T-helper 9 cell (primary cell): ENCODE measurements at places on chromosomes 13 and 19.

DNA sequence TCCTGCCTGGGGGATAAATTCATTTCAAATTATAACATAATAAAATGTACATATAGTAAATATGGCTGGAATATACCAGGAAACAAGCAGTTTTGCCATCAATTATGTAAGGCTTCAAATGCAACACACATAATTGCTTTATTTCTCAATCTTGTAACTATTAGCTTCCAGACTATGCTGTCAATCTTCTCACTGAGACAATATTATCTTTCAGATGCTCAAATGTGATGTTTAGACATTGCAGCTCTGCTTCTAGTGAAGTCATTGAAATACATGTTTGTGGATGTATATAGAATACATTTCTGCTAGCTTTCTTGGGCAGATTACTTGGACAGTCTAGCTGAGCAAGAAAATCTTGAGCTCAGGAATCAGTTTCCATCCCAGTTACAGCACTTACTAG is 454.4 kb downstream of the TDRD3 start:
- no peak for DNase-seq

GRCh38 chr13:104686484-104686883 is 1620.3 kb upstream of the SLC10A2 start:
- DNase-seq: no peak

DNA sequence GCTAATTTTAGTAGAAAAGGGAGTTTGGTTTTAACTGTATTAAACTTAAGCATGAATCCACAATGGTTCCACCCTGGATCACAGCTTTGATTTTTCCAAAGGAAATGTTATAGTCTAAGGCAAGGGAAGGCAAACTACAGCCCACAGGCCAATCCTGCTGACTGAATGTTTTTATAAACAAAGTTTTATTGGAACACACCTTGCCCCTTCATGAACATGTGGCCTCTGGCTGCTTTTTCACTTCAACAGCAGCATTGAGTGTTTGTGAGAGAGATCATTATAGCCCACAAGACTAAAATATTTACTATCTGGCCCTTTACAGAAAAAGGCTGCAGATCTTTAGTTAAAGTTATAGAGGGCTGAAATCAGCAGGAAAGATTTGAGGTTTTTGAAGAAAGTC is 198.7 kb downstream of the IRS2 start:
- DNase-seq: no peak

- no peak for DNase-seq
These were observed 29.4 kb downstream of the RFXAP start for GRCh38 chr13:36848199-36848982.

- no peak for DNase-seq
These were observed 13.2 kb upstream of the UQCR11 start for GRCh38 chr19:1618157-1619093.

- DNase-seq: no peak
These were observed 32.8 kb downstream of the ATP12A start for GRCh38 chr13:24713022-24713421.

DNA sequence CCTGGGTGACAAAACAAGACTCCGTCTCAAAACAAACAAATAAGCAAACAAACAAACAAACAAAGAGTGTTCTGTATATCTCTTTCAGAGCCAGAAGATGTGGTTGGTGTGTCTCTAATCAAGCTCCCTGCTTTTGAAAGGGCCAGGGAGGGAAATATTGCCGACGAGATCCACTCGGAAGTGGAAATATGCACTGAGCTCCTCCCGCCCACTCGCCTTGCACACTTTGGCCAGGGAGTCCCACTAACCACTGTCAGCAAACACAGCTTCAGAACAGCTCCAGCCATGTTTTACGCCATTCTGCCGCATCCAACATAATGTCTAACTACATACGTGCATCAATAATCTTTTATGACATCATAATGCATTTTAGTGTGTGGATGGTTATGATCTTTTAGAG is 155.5 kb upstream of the VSTM2B start:
- DNase-seq: no peak

DNA sequence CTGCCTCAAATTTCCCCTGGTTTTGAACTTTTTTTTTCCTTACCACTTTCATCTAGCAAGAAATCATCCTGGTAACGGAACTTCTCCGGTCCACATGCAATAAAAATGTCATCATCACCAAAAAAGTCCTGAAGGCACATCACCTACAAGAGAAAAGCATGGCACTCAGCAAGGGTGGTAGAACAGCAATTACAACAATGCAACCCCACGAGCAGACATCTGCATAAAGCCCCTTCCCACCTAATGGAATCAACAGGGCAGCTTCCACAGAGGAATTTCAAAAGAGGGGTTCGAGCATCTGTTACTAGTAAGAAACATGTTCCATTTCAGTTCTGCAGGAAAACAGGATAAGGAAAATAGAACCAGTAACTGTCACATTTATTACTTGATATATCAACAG is 183.9 kb downstream of the DCLK1 start:
- DNase-seq: no peak

- no peak for DNase-seq
These were observed 124.7 kb upstream of the RNF113B start for GRCh38 chr13:98301721-98302120.

GRCh38 chr19:11538232-11539036 is at the start of gene CNN1:
CNN1 (plus strand) TSS chr19:11538851; CDS start chr19:11538928, 77 bp downstream.
- no peak for DNase-seq

DNA sequence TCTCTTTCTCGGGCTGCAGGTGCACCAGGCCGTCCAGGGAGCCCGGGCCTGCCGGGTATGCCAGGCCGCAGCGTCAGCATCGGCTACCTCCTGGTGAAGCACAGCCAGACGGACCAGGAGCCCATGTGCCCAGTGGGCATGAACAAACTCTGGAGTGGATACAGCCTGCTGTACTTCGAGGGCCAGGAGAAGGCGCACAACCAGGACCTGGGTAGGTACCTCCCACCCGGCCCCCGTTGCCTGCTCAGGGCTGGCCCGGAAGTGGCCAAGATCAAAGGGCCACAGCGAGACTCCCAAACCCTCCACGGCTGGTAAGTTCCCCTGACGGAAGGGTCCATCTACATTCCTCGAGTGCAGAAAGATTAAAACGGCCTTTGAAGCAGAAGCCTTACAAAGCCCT is 55.1 kb downstream of the RAB20 start:
- DNase-seq: no peak

GRCh38 chr13:33383724-33384577 is 98.4 kb upstream of the STARD13 start:
- DNase-seq: no peak

DNA sequence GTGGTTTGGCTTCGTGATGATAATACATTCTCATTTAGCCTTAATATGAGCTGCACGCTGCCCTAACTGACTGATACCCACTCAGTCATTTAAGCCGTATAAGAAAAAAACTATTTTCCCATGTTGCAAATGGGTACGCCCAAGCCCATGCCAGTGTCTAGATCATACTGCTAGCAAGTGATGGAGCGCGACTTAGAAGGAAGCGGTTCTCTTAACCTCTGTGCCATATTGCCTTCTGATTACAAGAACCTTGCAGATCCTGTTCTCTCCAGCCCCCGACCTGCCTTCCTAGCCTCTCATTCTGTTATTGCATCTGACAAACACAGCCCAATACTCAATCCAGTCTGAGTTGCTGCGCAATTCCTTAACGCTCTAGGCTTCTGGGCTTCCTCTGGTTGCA is 603 bp downstream of the GPALPP1 start:
- no peak for DNase-seq

GRCh38 chr13:79211377-79211776 is 194.7 kb downstream of the RBM26 start:
- no peak for DNase-seq

DNA sequence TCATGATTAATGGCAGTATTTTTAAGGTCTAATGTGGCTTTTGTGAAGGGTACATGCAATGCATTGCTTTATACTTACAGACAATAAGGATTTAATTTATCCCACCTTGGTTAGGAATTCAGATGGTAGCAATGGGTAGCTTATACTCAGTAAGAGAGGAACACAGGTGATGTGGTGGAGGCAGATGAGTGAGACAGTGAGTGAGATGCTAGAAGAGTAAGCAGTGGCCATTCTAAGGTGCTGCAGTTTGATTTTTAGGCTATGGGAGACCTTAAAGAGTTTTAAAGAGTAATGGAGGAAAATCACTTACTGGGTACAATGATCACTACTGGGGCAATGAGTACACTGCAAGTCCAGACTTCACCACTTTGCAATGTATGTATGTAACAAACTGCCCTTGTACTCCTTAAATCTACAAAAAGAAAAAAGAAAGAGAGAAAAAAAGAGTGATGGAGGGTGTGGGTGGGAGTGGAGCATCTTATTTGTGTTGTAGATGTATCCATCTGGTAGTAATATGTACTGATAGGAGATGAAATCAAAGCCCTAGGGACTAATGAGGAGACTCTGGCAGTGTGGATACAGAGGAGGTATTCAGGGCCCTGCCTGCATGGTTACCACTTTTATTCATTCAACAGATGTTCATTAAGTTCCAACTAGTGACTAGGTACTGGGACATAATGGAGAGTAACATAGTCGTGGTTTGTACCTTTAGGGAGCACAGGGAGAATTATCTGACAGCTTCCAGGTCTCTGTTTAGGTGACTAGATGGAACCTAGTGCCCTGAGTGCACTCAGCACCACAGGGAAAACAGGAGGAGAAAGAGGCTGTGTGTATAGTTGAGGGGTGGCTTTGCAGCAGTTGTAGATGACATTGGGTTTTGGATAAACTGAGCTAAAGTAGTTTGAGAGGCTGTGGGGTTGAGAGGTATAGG is 99.0 kb downstream of the GPC6 start:
- no peak for DNase-seq

DNA sequence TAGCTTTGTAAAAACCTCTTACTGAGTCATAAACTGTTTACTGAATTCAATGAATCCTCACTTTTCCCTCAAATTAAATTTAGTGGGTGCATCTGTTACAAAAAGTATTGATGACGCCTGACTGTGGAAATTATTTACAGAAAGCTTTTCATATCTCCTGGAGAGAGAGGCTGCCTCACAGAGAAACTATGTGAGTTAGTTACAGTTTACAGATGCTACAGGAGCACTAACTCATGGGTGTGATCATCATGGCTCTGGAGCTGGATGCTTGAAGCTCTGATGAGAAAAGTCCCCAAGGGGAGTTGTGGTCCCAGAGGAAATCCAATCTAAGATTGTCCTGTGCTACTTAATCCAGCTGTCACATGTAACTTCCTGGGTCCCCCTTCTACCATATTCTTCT is 590.8 kb downstream of the LMO7 start:
- DNase-seq: no peak
